GM04503 (cell line): ENCODE measurements at places on chromosomes 2 and 18.

DNA sequence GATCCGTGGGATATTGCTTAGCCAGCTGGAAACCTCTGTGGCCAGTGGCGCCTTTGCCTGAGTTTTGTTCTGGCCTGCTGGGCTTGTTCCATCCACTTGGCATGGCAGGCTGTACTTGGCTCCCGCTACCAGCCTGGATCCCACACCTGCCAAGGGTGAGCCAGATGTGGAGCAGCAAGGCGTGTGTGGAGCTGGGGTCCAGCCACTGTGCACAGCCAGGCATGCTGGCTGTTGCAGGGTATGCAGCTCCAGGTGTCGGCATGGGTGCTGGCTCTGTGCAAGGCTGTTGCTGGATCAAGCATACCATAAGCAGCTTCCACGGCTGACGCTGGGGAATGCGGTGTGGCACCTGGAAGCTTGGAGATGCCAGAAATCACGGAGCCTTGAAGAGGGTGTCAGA, 34.5 kb downstream of the PTPN4 start:
- no peak for DNase-seq

DNA sequence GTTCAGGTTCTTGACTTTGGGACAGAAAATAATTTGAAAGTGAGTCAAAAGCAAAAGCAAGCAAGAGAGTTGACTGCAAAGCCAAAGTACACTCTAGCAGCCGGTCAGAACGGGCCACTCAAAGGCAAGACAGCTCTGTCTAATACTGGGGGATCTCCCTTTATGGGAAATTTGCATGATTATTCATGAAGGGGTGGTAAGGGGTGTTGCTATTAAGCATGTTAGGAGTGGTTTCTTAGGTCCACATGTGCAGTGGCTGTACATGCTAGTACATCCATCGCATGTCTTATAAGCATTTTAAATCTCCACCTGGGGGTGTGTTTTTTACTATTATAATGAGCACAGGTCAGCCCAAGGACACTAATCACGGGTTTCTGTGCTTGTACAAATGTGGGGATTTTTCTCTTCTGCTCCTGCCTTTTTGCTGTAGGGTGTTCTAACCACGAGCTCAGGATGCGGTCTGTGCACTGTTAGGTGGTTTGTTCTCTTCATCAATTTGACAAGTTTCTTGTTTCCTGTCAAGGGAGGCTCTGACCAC, 60.2 kb upstream of the SPP2 start:
- DNase-seq = no peak

DNA sequence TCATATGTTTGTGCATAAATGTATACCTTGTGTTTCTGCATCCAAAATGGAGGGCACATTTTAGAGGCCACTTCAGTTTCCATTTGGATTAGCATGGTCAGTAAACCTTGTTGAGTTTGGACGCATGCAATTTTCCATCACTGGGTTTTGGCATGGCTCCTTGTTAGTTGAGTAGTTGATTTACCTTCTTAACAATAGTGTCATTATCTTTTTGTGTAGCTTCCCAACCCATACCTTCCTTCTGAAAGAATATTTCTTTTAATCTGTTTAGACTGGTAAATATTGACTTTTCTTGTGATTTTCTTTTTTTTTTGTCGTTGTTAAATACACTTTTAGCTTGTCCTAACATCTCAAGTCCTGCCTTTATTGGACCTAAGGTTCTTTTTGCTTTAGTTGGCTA, 15.5 kb downstream of the RPIA start:
- no peak for DNase-seq

GRCh38 chr18:31970617-31971016, 27.7 kb upstream of the TRAPPC8 start:
- no peak for DNase-seq

GRCh38 chr2:56784046-56784445, 600.3 kb downstream of the CCDC85A start:
- no peak for DNase-seq

- no peak for DNase-seq
Observed at GRCh38 chr18:68608851-68609490, 105.9 kb downstream of the TMX3 start.

GRCh38 chr2:137802038-137802437, 162.2 kb upstream of the HNMT start:
- no peak for DNase-seq

GRCh38 chr18:13453714-13454113, 235.2 kb downstream of the LDLRAD4 start:
- DNase-seq = no peak

- no peak for DNase-seq
Observed at GRCh38 chr2:8232871-8233270, 449.0 kb upstream of the ID2 start.

GRCh38 chr2:180907731-180908130, 72.7 kb upstream of the UBE2E3 start:
- DNase-seq = peak; percentile 27

- no peak for DNase-seq
Observed at GRCh38 chr2:86082756-86083155, 22.9 kb downstream of the POLR1A start.

- DNase-seq = no peak
Observed at GRCh38 chr2:234978466-234979203, 26.8 kb downstream of the SH3BP4 start.

GRCh38 chr2:173997269-173997668, 32.1 kb upstream of the SP3 start:
- DNase-seq = no peak

- no peak for DNase-seq
Observed at GRCh38 chr2:178579006-178579405, 98.7 kb downstream of the PLEKHA3 start.

- DNase-seq = no peak
Observed at GRCh38 chr18:49730951-49731391, 82.4 kb downstream of the ACAA2 start.

- no peak for DNase-seq
Observed at GRCh38 chr2:74540291-74540690, 10.6 kb downstream of the HTRA2 start.

DNA sequence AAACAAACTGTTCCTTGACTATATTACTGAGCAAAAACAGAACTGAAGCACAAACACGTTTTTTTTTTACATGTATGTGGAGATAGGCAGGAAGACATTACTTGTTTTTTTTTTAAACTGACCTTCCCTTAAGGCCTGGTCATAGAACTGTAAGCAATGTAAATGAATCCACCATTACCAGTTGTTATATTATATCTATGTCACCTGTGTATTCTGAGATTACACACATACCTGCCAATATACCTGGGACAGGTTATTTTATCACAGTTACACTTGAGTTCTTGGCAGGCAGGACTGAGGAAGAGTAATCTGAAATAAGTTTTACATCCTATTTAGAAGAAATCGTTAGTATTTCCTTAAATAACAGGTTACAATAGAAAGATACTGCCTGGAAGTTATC, 155.3 kb downstream of the BAZ2B start:
- no peak for DNase-seq

DNA sequence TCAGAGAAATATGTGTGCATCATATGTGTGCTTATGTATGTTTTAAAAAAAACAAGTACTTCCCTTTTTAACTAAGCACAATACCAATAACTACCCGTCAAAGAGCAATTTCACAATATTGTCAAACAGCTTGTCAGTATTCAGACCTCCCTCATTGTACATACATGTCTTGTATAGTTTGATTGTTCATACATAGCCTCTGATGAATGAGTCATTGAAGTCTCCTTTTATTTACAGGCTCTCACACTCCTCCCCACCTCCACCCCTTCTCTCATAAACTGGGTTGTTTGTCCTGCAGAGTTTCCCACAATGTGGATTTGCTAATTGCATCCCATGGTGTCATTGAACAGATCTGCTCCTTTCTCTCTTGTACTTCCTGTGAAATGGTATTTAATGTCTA, 132.8 kb upstream of the L3MBTL4 start:
- no peak for DNase-seq

- DNase-seq = peak; percentile 37
Observed at GRCh38 chr2:206800506-206801417, 35.4 kb downstream of the FASTKD2 start.

- DNase-seq = no peak
Observed at GRCh38 chr2:241378816-241379215, 22.7 kb downstream of the FARP2 start.

DNA sequence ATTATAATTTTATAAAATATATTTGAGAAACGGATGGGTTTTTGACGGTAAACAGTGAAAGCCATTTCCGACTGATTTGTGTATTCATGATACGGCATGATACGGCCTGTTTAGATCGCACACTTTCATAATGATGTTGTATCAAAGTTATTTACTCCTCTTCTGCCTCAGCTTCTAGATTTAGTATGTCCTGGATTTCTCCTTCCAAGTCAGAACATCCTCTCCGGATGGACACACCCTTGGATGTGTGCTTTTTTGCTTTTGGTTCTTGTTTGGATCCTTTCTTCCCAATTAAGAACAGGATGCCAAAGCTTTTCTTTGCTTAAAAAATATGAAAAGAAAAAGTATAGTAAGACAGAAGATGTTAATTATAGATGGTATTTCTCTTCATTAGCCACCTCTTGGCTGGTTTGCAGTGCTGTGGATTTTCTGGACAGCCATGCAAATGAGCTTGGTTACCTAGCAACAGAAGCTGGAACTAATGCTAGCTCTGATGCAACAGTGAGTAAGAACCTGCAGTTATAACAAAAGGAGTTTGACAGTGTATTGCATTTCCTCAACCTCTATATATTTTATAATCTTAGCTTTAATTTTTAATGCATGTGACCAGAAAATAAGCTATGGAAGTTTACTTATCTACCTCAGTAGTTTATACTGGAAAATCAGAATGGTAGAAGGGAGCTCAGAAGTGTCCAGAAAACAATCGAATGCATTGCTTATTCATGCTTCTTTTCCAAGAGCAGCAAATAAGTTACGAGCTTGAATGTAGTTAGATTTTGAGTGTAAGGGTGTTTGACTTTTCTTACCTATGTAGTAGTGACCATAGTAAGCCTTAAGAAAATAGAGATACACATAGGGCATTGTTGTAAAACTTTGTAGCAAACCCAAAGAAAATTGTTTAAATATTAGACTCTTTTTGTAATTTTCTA, 27.9 kb downstream of the RMND5A start:
- peak; percentile 58 for DNase-seq

DNA sequence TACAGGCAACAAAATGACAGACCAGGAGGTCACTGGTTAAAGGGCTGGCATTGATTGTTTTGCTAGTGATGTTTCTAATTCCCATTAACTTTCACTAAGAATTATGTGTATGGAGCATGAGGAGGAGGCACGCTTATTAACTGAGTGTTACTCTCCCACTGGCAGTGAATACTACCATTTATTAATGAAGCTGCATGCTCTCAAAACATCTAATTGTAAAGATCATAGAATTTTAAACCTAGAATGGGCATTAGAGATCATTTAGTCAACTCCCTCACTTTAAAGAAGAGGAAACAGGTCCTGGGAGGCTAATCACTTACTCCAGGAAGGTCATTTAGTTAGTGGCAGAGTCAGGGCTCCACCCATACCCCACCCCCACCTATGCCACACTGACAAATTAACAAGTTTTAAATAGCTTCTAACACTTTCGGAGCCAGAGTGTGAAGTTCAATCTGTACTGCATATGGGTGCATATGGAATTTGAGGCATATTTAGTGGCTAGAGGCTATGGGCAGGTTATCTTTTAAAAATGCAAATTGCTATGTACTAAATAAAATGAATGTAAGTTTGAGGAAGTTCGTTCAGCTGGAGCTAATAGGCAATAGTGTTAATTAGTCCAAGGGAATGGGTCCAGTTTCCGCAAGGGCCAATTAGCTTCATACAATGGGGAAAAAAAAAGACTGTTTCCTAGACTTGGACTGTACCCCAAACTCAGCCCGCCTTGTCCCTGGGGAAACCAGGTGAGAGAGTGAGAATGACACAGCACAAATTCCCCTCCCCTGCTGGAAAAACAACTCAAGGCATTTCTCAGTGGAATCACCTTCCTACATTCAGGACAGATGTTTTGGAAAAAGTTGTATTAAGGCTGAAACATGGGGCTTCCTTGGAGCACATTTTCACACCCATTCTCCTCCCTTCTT, 178.8 kb downstream of the ICOS start:
- DNase-seq = no peak

GRCh38 chr18:43650426-43650825, 373.1 kb upstream of the SYT4 start:
- DNase-seq = no peak

- DNase-seq = no peak
Observed at GRCh38 chr18:9506046-9506792, 30.9 kb downstream of the RALBP1 start.

DNA sequence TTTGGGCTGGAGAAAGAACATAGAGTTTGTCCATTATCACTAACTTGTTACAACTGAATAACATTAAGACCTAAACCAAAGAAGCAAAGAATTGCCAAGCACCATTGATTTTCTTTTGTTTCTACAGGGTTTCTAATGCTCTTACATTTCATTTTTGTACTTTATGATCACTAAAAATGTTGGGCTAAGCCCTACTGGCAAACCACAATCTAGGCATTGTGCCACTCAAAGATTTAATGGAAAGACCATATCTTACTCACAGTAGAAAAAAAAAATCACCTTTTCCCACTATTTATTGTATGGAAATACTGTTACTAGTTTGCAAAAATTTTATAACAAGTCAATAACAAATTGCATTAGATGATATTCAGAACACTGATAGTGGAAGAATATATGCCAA, 447.4 kb upstream of the PKDCC start:
- DNase-seq = no peak

- no peak for DNase-seq
Observed at GRCh38 chr2:182229297-182229696, 197.5 kb downstream of the PDE1A start.

DNA sequence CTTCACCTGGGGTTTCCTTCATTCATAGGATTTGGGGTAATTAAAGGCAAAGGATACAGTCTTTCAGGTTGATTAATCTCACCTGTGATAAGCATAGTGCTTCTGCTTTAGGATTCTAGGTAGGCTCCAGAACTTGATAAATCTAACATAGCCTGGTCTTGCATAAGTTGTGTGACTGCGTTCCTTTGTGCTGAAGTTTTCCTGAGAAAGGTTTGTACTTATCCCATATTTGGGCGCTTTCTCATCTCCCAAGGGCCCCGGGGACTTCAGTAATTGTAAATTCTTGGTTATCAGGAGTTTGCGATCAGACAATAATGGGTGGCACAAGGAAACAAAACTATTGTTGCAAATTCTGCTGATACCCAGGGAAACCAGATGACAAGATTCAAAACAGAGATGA, 53.1 kb downstream of the MTCL1 start:
- DNase-seq = no peak
